ENCODE measurements at places on chromosomes 2 and 18.

- peak; percentile 12 for DNase-seq
Measured at GRCh38 chr2:206083602-206084438, 2.2 kb downstream of the INO80D start.

DNA sequence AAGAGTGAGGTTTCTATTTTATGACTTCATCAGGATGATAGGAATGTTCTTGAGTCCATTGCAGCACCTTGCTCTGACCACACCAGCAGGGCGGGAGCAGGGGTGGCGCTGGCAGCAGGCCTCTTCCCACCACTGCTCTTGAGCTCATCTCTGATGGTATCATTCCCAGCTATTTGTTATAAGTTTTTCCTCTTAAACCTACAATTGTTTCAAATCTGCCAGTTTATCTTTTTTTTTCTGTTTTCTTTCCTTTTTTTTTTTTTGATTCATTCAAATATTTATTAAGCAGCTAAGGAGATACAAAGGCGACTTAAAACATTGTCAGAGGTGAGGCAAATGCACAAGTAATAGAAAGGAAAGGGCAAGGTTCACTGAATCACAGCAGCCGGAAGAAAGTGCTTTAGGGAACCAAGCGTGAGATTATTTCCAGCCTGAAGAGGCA is 28.7 kb downstream of the NIFK start:
- DNase-seq = no peak

- no peak for DNase-seq
Measured at GRCh38 chr2:207300817-207301216, 135.1 kb upstream of the KLF7 start.

DNA sequence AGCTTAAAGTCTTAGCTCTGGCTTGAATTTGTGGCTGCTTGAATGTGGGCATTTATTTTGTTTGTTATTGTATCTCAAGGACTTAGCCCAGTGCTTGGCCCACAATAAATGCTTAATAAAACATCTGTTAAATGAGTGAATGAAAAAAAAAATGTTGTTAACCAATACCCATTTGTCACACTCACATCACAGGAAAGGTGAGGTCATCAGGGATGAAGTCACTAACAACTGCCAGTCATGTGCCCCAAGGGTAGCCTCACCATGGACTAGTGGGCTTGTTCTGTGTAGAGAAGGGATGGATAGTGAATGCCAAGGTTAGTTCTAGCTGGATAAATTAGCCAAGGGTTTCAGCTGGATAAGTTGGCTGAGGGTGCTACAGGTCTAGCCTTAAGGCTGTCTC is 3.0 kb downstream of the NRBP1 start:
- no peak for DNase-seq
